ENCODE measurements at places on chromosomes 2 and 18.

DNA sequence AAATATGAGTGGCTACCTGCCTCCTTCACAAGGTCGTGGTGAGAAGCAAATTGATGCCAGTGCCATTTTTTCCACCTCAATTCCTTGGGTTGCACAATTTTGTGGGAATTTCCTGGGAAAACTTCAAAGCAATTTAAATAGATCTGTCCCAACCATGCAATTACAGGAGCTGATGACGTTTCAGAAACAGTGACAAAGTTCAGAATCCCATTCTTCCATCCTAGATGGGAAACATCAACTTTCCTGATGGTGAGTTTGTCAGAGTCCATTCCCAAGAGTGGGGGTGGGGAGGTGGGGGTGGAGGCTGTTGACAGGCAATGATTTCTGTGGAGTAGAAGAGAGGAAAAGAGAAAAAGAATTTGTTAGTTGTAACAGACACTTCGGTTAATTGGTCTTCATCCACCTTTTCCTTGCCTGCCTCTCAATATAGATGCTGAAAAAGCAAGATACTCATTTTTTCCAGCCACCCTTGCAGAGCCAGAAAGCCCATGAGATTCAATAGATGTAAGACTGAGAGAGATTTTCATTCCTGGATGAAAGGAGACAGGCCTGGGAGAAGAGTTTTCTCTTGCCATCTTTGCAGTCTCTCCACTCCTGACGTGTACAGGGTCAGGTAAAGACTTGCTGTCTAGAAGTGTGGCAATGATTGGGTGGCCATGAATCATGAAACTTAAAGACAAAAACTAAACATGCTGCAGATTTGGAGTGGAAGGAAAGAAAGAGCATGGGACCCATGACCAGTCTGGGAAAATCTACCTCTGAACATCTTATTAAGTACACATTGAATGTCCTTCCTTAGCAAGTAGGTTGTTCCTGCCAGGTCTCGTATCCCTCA lies 47.3 kb downstream of the SOCS6 start:
- DNase-seq: no peak

DNA sequence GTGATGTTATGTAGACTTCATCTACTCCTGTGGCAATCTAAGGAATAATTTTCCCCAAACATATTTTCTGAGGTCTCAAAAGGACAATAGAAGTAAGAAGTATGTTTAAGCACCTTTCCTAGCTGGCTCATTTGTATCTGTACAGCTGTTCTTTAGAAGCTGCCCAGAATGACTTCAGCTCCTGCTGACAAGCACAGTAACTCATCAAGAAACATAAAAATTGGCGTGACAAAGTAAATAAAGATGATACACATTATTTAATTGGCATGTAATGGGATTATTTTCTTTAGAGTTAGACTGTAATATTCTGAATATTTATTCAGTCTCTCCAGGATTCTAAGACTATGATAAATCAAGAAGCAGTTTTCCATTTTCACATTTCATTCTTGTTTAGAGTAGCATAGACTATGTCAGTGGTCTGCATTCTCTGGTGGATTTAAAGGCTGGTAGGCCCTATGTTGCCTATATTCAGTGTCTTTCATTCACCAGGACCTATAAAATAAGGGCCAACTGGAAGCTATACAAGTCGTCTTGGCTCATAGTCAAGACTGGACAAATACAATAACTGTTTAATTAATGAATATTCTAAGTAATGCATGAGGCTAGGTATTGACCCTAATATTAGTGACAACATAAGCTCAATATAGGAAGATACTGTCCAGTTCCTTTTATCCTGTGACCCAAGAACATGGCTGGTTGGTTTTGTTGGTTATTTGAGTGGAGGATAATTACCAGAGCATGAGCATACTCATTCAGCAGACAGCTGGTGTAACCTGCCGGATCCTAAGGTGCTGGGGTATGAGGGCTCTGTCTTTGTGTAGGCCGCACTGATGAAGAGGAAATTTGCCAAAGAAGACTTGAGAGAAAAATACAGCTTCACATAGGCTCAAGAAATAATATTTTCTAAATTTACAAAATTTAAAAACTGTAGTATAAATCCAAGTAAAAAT lies 107.0 kb downstream of the PDE1A start:
- peak; percentile 53 for DNase-seq

- no peak for DNase-seq
Observed at GRCh38 chr18:58024139-58024538, 19.9 kb upstream of the NEDD4L start.

GRCh38 chr2:168136392-168136977 lies 110.9 kb downstream of the STK39 start:
- DNase-seq: peak; percentile 55

DNA sequence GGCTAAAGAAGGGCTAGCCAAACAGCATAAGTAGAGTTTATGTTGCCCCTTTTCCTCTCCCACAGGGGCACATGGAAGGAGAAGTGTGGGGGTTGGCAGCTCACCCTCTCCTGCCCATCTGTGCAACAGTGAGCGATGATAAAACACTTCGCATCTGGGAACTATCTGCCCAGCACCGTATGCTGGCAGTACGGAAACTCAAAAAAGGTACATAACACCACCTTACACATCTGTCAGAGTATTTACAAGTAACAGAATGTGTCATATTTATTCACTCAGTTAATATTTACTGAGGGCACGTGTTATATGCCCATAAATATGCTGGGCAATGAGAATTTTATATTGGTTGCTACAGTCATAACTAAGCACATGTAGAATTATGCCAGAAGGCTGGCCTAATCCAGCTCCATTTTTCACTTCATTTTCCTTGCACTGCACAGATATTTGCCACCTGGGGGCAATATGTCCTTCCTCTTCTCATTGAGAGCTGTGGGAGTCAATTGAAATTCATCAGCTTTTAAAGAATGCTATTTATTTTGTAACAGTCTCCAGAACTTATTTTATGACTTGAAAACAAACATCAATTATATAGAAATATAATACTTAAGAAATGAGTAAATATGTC lies 150.6 kb downstream of the RTN4 start:
- DNase-seq: peak; percentile 97

- no peak for DNase-seq
Observed at GRCh38 chr2:98551316-98551715, 57.0 kb downstream of the COA5 start.

GRCh38 chr2:74019516-74019915 lies 34.8 kb downstream of the TET3 start:
- peak; percentile 40 for DNase-seq

GRCh38 chr2:190663839-190664238 lies 15.0 kb downstream of the NAB1 start:
- no peak for DNase-seq

GRCh38 chr2:172095146-172095904 lies 7.4 kb downstream of the DLX2 start:
- no peak for DNase-seq

GRCh38 chr2:133667085-133667484 lies 98.8 kb upstream of the NCKAP5 start:
- DNase-seq: no peak
